ENCODE measurements at places on chromosomes 1 and 21.

DNA sequence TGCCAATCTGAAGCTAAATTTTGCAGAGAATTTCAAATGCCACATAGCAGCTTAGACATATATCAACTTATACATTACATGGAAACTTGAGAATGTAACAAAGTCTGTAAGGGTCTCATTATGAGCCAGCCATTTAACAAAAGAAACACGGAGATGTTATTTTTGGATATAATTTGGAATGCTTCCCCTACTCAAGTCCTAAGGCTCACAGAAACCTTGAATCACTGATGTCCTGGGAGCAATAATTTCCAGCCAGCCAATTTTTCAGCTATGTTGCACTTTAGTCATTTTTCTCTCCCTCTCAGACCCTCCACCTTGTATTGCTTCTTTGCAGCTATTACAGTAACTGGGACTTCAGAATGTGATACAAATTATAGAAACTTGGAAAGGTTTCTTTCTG is 56.9 kb downstream of the EIF2B3 start:
- no peak for DNase-seq

DNA sequence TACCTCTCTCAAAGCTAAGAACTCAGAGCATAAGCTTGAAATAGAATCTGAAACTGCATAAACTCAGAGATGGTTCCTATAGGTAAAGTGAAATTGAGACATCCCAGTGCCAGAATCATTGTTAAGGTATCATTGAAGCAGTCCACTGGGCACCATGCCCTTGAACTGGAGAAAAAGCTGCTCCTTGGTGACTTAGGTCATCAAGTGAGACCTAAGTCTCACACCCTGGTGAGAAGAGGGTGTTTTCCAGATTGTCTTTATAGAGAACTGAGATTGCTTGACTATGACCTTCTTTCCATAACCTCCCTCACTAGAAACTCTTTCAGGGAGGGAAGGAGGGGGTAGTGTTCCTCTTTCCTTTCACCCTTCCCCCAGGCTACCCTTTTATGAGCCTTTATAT is 9.4 kb upstream of the ATP6V1G3 start:
- no peak for DNase-seq

DNA sequence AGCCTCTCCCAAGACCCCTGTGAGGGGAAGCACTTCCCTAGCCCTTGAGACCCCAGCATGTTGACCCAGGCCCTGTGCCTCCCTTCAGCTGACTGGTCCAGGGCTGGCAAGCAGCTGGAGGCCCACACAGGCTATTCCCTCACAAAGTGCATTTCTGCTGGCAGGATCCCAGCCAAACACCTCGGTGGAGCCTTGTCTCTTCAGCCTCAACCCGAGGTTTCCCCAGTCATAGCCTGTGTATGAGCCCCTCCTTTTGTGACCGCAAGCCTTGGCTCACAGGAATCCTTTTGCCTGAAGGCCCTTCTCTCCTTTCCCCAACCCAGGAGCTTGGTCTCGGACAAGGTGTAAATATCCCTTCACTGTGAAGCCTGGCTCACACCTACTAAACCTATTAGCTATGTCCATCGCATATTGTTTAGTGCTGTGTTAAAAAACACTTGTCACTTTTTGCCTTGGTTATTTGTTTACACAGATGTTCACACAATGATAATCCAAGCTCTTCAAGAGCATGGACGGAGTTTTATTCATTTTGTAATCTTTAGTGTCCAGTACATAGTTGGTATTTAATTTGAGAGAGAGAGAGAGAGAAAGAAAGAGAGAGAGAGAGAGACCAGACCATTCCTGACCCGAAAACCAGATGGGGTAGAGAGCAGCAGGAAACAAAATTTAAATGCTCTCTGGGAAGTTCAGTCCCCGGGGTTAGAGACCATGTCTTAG is 8.5 kb upstream of the CD247 start:
- no peak for DNase-seq

DNA sequence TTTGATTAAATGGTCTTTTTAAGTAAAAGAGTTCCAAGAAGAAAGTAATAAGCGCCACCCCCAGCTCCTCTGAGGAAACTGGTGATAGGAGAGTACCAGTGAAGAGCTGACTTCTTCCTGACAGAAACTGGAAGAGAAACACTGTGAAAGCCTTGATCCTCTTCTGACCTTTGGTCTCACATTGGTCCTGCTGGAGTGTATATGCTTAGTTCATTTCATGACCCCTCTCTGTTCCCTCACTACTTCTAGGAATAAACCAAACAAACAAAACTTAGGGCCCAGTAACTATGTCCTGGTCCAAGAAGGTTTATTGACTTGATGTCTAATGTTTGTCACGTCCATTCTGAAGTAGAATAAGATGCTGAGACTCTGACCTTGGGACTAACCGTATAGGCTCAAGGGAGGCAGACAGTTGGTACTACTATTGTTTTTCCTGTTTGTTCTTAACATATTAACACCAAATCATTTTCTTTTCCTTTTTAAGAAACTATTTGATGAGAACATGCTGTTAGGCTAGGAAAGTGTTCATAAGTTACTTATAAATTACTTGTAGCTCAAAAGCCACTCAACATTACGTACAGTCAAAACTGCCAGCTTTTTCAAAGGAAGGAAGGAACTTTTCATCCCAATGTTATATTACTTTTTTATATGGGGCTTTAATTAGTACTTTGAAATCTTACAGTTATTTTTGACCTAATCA is 57.9 kb downstream of the MIER1 start:
- DNase-seq = no peak

- no peak for DNase-seq
Measured at GRCh38 chr1:205064301-205064700, 20.0 kb downstream of the TMEM81 start.

DNA sequence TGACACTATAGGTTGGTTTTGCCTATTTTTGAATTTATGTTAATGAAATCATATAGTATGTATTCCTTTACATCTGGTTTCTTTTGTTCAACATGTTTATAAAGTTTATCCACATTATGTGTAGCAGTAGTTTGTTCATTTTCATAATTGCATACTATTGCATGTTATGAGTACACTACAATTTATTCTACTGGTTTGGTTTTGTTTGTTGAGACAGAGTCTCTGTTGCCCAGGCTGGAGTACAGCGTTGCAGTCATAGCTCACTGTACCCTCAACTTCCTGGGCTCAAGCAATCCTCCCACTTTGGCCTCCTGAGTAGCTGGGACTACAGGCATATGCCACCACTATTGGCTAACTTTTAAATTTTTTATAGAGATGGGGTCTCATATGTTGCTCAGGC is 21.0 kb downstream of the RAD54L start:
- no peak for DNase-seq

- no peak for DNase-seq
Measured at GRCh38 chr1:194755241-194755994, 1569.0 kb upstream of the B3GALT2 start.

- DNase-seq = peak; percentile 39
Measured at GRCh38 chr1:109208836-109209463, 4.8 kb upstream of the SARS1 start.

DNA sequence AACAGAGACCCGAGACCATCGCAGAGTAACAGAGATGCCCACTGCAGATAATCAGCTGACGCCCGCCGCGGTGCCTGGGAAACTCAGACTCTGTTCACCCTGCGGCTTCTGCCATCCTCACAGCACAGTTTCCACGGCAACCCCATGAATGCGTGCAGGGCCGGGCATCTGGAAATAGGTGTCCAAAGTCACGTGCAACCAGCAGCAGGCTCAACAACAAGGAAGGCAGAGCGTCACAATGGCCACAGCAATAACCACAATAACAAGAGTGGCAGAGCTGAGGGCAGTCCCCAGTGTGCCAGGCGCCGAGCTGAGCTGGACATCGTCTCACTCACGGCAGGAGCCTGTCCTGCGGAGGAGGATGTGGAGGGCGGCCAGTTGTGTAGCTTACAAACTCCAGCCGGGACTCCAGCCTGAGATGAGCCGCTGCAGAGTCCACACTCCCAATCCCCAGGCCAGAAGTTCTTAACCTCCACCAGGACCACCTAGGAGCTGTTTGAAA is 102.0 kb downstream of the CRYAA start:
- DNase-seq = no peak

GRCh38 chr1:64110924-64111777 is 92.3 kb upstream of the UBE2U start:
- no peak for DNase-seq

DNA sequence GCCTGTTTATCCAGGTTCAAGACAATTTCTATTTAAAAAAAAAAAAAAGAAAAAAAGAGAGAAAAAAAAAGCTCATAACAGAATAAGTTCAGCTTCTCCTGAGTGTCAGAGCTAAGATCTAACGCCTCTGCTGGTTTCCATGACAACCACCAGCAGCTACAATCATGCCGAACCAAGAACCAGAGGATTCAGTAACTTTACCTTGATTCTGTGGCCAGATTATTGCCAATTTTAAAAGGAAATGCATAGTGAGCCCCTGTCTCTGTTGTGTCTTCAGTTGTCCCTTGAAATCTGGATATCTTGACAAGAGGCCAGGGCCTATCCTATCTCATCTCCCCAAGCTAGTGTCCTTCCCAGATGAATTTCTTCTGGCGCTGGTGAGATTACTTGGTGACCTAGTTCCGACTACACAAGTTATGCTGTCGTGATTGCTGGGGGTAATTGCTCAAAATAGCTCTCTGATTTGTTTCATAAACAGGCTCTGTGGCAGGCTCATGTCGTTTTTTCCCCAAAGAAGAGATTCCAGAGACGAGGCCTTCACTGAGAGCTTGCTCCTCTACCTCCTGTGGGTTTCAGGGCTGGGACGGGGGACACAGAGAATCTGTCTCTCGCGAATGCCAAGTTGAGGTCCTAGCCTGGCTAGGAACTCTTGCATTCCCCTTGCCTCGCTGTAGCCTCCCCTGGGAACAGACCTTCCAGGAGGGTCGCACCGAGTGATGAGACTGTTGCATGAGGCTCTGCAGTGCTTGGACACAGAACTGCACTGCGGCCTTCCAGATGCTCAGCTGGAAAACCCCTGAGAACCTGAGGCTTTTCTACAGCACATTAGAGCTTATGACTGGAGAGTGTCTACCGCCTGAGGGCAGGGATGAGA is 32.4 kb upstream of the SCCPDH start:
- no peak for DNase-seq

- DNase-seq = no peak
Measured at GRCh38 chr21:24420689-24421088, 1186.6 kb downstream of the MRPL39 start.
